ENCODE measurements at places on chromosomes 7 and 10. TPM values are rescaled to one million over a fixed set of nuclear protein-coding genes. Genes with fewer than 3 reads are reported as not detected.

DNA sequence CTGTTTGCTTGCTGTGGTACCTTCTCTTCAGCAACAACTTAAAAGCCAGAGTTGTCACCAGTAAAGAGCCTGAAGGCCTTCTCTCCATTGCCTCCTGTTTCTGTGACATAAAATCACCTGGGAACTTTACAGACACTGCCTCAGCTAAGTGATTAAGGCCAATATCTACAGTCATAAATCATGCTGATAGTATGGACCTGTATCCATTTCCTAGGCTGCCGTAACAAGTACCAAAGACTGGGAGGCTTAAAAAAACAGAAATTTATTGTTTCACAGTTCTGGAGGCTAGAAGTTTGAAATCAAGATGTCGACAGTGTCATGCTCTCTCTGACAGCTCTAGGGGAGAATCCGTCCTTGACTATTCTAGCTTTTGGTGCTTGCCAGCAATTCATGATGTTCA, 108.4 kb upstream of the UNC5B start:
- no peak for DNase-seq

- DNase-seq = no peak
Observed at GRCh38 chr7:127635659-127636285, 16.2 kb upstream of the SND1 start.

DNA sequence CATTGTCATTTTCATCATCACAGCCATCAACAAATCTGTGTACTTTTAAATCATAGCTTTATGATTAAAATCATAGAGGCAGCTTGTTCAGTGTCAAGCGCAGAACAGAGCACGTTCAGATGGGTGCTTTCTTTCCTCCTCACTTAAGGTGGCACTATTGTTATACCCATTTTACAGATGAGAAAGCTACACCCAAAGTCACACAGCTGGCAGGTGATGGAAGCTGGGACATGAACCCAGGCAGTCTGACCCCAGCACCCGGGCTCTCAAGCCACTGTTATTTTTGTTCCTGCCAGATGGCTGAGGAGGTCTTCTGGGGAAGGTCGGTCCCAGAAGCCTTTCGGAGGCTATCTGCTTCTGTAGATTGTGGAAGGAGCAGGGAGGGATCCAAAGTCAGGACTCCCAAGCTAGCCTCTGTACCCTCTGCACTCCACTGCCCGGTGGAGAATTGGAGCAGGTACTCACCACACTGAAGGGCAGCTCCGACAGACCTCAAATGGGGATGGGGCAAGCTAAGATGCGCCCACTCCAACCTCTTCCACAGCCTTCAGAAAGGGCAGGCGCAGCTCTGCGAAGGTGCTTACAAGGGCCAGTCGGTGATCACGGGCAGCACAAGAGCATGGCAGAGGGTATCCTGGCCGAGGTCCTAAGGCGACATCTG, 610 bp downstream of the AVPI1 start:
- no peak for DNase-seq

- no peak for DNase-seq
Observed at GRCh38 chr7:16926283-16926682, 44.5 kb upstream of the AGR3 start.

DNA sequence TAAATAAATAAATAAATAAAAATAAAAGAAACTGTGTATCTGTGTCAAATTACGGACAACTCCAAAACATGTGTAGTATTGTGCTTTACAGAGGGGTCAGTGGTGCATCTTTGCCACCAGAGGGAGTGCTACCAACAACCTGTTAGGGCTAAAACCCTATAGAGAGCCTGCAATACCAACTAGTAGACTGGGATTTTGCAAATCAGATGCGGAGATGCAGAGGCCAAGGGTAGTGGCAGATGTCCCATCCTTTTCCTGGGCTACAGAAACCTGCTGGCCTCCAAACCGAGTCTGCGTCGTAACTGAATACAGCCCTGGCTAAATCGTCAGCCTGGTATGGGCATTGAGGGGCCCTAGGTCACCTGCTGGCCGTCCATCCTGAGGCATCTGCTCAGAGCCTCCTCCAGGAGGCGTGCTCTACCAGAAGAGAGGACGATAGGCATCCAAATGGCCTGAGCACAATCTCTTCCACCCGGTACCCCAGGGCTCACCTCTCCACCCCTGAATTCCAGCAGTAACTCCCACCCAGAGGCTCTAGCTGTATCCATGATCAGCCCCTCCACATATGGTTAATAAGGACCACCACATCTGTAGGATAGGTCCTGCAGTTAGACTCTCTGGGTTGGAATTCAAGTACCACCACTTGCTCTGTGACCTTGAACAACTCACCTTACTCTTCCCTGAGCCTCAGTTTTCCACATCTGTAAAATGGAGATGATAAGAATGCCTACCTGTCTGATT, 6.2 kb upstream of the RRP12 start:
- DNase-seq = no peak

DNA sequence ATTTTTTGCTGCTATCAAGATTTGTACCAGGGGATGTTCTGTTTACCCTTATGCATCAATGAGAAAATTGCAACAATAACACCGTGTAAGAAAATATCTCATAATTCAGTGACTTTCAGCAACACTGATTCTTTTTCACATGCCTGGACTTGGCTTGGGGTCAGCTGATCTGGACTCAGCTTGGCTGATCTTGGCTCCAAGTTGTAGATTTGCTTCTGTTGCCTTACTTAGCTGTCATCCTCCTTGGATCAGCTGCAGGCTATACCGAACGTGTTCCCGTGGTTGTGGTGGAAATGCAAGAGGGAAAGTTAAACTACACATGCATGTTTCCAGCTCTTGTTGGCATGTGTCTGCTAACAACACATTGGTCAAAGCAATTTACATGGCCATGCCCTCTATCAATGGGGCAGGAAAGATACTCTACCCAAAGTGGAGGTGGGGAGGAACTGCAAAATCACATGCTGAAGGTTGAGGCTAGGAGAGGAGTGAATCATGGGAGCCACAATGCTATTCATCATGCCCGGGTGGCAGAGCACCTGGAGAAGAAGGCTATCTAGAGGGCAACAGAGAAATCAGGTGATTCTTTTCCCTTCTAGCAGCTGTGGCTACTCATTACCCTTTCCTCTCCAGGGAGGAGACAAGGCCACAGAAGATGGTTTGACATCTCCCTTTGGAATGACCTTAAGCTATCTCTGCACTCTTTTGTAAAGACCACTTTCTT, 1276.3 kb upstream of the AUTS2 start:
- DNase-seq = no peak

DNA sequence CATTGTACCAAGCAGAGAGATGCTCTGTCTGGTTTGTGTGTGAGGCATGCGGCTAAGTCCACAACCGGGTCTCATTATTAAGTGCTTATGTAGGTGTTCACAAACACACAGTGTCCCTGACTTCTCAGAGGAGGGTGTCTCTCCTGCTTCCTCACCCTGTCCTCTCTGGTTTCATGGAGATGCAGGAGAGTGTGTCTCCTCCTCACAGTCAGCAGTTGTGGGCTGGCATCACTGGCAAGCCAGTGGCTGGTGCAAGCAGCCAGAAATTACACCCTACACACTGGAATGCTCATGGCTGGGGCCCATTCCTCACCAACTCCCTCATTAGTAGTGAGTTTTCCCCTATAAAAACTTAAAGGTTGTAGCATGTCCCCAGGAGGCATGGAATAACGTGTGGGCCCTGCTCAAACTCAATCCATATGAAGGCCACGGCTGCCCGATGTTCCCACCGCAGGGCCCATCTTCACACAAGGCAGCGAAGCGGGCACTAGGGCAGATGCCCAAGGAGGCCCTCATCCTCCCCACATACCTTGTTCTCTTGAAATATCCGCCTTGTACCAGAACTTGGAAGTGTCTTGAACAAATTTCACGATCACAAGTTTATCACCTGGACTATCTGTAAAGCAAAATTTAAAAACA, 280.1 kb downstream of the TNS3 start:
- DNase-seq = no peak

The LRRC18 gene
- 0.10 TPM for polyA plus RNA-seq

The SEMA3D gene
- polyA plus RNA-seq = 43.5 TPM
